ENCODE measurements at places on chromosomes 12 and 14.

GRCh38 chr14:22491683-22492621, 97.1 kb downstream of the DAD1 start:
- DNase-seq, result no peak

- DNase-seq, result no peak
Observed at GRCh38 chr12:44076871-44077270, 241.0 kb downstream of the TMEM117 start.

DNA sequence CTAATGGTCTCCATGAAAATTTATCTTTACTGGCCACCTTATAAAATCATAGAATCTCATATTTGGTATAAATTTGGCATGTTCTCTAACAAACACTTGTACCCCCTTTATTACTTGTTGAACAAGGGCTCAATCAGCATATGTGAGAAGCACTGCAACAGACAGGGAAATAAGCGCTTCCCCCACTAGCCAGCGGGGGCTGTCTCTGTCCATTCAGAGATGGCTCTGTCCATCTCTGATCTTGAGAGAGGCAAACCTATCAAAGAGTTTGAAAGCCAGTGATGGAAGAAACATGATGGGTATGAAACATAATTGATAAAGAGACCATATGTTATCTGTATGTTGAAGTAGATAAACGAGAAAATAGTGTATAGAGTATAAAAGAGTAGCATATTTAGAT, 326.8 kb downstream of the PDZRN4 start:
- no peak for DNase-seq

GRCh38 chr12:116656306-116656705, 81.6 kb downstream of the SPRING1 start:
- no peak for DNase-seq
